ENCODE measurements at places on chromosomes 3 and 15. TPM values are rescaled to one million over a fixed set of nuclear protein-coding genes. Genes with fewer than 3 reads are reported as not detected.

- no peak for DNase-seq
- no peaks in the 10 kb centered on the region for H3K36me3 ChIP-seq
- H3K4me1 ChIP-seq = peaks cover 1% of the 10 kb centered on the region
- no peaks in the 10 kb centered on the region for H3K27me3 ChIP-seq
- H3K27ac ChIP-seq = no peak overlapping the region
Observed at GRCh38 chr3:40521254-40521653, 3.5 kb upstream of the ZNF621 start.

- H3K27me3 ChIP-seq = no peaks in the 10 kb centered on the region
- H3K4me3 ChIP-seq = no peak overlapping the region
- H3K36me3 ChIP-seq = no peaks in the 10 kb centered on the region
Observed at GRCh38 chr3:182837855-182838454, 44.7 kb downstream of the ATP11B start.

DNA sequence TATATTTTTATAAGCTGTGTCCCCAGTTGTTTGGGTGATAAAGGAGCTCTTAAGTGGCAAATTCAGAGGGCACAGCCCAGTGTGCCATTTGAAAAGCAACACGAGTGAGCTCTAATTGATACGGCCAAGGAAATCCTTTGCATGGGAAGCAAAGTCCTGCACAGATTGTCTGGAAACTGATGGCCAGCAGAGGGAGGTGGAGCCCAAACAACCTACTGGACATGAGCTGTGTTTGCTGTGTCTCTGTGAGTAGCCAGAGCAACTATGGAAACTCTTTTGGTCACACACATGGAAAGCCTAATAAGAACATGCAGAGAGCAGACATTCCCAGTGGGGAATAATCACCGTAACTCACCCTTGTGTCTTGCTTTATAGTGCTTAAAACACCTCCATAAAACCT is 24.4 kb downstream of the ONECUT1 start:
- no peak overlapping the region for H3K27ac ChIP-seq
- H3K36me3 ChIP-seq = no peaks in the 10 kb centered on the region
- no peak for DNase-seq

DNA sequence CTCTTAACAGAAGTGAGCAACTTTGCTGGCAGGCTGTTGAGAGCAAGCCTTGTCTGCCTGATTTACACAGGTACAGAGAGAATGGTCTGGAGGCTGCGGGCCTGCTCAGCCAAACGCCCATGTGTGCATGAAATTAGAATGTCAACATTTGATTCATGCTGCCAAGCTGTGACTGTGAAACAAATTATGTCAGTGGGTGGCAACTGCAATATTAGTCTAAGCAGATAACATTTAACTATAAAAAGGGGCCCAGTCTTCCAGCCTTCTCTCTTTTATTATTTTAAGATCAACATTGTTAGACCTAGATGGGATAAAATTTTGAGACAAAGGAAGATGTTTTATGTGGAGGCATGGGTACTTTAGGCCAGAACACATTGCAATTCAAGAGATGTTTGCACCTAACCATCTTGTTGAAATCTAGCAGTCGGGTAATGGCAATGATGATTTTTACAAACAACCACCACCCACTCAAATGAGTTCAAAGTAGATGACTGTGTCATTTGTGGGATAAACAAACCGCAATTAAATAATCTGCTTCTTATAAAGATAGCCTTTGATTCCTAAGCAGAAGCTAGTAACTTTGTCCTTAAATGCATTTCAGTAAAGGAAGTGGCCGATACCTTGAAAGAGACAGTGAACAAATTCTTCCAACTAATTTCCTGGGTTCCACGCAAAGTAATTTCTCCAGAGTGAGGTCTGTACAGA is 70.2 kb downstream of the FOXB1 start:
- no peaks in the 10 kb centered on the region for H3K4me1 ChIP-seq
- peak; percentile 19 for DNase-seq
- H3K27ac ChIP-seq = no peak overlapping the region
- H3K36me3 ChIP-seq = no peaks in the 10 kb centered on the region
- H3K4me3 ChIP-seq = no peak overlapping the region

DNA sequence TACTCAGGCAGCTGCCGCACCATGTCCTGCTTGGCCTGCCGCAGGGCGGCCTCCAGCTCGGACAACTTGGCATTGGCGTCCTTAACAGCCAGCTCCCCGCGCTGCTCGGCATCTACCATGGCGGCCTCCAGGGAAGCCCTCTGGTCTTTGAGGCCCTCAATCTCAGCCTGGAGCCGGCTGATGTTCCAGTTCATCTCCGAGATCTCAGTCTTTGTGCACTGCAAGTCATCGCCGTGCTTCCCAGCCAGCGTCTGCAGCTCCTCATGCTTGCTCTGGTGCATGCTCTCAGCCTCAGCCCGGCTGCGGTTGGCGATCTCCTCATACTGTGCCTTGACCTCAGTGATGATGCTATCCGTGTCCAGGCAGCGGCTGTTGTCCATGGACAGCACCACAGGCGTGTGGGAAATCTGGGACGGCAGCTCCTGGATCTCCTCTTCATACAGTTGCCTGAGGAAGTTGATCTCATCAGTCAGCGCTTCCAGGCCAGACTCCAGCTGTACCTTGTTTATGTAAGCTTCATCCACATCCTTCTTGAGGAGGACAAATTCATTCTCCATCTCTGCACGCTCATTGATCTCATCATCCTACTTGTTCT is 15.5 kb upstream of the PSTPIP1 start:
- H3K27me3 ChIP-seq = no peaks in the 10 kb centered on the region
- no peak for DNase-seq
- H3K36me3 ChIP-seq = no peaks in the 10 kb centered on the region
- H3K4me1 ChIP-seq = no peaks in the 10 kb centered on the region
- H3K4me3 ChIP-seq = no peak overlapping the region
- H3K27ac ChIP-seq = no peak overlapping the region

- H3K27me3 ChIP-seq = no peaks in the 10 kb centered on the region
- no peak overlapping the region for H3K4me3 ChIP-seq
- H3K36me3 ChIP-seq = no peaks in the 10 kb centered on the region
- peak overlapping the region; percentile 16 for H3K27ac ChIP-seq
- no peak for DNase-seq
Observed at GRCh38 chr3:139533781-139534454, 5.6 kb downstream of the RBP1 start.

The SHC4 gene
- total RNA-seq = 0.50 TPM

- no peaks in the 10 kb centered on the region for H3K4me1 ChIP-seq
- no peak for DNase-seq
- H3K4me3 ChIP-seq = no peak overlapping the region
- H3K36me3 ChIP-seq = no peaks in the 10 kb centered on the region
- no peaks in the 10 kb centered on the region for H3K27me3 ChIP-seq
Observed at GRCh38 chr3:21487520-21487919, 263.5 kb downstream of the ZNF385D start.

The SAMMSON gene
- total RNA-seq = not detected

The C3orf49 gene
- not detected for total RNA-seq

The APBA2 gene
- total RNA-seq = 1.0 TPM
